ENCODE measurements at places on chromosomes 7 and 10.

DNA sequence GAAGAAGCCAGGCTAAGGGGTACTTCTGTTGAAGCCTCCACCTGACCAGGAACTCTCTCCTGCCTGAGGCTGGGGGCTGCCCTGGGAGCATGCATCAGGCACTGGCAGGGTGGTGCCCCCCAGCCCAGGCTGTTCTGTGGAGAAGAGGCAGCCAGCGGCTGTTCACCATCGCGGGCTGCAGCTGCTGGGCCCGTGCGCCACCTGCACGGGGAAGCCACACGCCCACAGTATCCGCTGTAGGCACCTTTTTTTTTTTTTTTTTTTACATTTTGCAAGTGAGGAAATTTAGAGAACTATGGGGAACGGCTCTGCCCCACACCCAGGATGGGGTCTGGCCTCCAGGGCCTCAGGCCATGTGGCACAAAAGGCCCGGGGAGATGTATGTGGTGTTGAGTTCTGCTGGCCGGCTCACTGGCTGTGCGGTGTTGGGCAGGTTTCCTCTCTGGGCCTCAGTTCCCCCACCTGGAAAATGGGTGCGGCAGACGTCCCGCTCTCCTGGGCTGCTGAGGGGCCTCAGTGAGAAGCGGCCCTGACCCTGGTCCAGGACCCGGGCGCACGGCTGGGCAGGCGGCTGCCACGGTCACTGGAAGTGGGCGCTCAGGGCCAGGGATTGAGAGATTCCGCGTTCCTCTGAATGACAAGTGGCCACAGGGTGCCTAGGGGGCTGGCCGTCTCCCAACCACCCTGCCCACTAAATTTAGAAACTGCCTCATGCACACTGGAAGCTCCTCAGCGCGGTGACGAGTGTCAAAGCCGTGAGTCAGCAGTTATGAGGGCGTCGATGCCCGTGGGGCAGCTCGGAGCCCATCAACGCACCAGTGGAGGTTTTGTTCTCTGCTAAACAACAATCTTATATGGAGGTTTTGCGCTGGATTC, 8.8 kb upstream of the INTS1 start:
- no peak for DNase-seq

DNA sequence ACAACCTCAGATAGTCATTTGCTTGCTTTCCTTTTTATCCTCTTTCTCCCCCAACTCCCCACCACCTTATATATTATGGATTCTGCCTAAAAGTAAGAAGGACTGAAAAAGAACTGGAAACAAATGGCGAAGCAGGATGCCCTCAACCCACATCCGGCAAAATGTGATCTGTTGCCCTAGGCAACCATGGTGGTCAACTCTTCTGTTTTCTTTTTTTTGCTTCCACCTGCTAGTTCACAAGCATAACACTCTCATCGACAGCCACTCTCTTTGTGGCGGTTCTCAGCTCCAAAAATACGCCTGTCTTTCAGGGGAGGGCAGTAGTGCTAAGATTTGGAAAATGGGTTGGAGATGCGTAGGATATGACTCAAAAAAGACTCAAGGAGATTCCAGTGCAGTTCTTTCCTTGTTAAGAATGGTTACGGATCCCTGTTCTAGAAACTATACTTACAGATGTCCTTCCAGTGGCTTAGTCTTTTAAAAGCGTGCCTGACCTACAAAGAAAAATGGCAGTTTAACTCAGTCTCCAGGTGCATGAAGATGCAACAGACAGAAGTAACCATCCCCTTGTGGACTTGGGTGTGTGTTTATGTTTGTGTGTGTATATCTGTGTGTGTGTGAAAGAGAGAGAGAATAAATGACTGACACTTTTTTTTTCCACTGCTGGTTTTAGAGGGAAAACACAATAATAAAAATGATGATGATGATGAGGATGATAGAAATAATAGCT, 10.7 kb downstream of the APBB1IP start:
- DNase-seq: no peak

DNA sequence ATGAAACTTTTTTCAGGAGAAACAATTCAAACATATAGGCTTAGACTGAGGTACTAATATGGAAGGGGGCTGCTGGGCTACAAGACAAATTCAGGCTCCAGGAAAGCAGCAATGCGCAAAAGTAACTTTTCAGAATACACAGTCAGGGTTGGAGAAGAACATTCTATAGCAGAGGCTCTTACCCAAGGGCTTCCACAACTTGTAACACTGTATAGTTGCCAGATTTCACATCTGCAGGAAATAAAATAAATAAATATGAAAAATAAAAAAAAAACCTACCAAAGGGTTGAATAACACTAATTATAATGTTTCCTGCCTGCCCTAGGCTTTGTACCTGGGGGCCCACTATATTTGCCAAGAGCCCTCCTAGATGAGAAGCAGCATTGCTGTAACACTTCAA, 14.3 kb downstream of the MMS19 start:
- DNase-seq: no peak

DNA sequence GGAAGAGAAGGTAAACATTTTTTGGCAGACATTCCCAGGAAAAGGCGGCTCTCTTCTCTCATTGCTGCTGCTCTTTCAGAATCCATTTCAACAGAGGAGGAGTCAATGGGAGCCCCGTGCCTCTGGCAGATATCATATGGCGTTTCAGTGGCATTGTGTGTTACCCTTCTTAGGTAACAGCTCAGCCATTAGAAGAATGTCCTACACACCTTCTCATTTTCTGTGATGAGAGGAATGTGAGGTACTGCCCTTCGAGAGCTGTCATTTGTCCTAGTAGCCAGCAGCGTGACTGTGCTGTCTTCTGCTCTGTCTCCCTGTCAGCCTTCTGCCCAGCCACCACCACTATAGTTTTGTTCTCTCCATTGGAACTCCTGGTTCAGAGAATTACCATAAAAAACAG, 102.4 kb downstream of the EGFR start:
- DNase-seq: no peak

DNA sequence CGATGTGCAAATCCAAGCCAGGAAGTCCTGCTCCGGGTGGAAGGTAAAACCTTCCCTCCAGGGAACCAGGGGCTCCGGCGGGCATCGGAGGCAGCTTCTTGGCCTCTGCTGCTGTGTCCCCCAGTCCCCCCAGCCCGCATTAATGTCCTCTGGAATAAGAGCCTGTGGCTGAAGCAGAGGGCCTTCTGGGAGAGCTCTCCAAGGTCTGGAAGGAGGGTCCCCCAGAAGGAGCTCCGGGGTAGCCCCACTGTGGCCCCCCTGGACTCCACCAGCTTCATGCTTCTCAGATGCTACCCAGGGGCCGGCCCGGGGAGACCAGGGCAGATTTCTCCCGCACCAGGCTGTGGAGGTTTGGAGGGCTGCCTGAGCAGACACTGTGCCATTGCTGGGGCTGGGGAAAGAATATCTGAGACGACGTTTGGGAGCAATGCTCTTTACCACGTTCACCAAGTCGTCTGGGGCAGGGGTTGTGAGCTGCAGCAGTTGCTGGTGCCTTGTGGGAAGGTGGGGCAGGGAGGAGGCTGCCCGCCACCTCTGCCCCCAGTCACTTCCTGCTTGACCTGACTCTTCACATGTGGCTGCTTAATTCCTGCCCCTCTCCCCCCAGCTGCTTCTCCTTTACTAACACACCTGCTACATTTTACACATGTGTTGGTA, 8.3 kb downstream of the ZNF853 start:
- DNase-seq: no peak

DNA sequence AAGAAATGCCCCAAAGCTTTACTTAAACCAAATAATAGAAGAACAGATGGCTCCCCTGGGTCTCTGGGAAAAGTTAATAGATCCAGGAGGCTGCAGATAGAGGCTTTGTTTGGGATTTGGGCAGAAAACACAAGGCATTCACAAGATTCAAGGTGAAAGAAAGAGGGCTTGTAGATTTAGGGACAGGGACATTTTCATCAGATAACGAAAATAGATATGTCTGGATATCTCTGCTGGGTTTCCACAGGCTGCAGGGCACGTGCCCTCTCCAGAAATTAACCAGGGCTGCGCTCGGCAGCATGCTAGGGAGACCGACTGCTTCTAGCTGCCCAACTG, 14.9 kb downstream of the CARD11 start:
- no peak for DNase-seq

DNA sequence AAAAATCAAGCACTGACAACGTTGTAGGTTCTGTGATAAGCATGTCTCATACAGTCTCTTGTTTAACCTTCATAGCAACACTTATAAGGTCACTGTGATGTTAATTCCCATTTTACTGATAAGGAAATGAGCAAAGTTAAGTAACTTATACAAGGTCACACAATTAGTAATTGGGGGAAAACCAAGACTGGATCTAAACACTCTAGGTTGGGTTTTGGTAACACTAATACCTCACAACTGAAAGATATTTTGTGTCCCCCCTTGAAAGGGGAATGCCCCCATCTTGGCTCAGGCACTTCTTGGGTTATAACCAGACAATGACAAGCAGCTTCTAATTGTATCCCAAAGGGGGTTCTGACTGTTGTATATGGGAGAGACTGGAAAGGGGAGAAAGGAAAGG, 36.0 kb upstream of the ABCB4 start:
- DNase-seq: no peak

GRCh38 chr10:120666308-120666707, 184.9 kb upstream of the WDR11 start:
- DNase-seq: no peak

DNA sequence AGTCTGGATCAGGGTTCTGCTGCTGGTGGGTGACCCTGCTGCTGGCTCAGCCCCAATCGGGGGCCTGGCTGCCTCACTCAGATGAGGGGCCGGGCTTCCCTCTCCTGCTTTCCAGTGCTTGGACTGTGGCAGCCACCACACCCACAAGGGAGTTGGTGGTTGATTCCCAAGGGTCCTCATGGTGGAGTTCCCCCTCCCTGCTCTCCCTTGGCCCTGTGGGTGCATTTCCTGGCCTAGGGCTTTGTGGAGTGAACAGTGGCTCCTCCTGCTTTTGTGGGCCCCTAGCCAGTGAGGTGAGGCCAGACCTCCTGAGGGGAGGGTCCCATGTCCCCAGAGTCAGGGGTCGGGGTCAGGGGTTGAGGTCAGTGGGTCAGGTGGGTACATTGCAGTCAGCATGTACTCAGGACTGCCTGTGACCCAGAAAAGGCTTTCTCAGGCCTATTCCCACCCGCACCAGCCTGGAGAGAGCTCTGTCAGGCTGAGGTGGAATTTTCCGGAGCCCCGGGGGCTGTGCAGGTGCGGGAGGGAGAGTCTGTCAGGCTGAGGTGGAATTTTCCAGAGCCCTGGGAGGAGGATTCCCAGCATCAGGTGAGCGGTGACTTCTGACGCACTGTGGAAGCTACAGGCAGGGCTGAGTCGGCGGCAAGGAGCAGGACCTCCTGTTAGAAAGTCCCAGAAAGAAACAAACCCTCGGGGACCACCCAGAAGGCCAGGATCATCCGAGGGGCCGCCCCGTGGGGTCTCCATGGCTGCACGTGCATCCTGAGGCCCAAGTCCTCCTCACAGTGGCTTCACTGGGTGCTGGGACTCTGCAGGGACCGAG, 94.4 kb upstream of the INSIG1 start:
- DNase-seq: no peak

DNA sequence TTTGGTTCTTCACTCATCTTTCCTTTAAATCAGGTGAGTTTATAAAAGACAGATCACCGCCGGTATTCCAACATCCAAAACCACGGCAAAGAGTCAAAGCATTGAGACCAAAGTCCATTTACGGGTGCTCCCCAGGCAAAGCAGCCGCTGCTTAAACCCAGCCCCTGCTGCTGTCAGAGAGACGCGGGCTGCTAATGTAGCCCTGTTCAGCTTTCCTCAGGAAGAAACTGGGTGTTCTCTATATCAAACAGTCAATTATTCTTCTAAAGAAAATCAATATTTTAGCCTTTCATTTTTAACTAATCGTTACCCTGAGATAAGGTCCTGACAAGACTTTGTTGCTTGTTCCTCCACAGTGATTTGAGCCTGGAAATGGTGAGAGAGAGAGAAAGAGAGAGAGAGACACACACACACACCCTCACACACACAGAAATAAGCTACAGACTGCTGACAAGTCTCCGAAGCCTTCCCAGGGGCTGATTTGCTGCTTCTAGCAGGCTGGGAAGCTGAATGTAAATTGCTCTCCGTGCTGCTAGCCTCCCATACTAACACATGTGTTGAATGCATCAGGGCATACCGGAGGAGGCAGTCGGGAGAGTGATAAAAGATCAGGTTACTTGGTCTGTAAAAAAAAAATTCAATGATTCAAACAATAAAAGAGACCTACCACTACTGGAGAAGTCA, 183.0 kb upstream of the ANK3 start:
- DNase-seq: peak; percentile 62

GRCh38 chr7:80552031-80552694, 40.3 kb upstream of the GNAT3 start:
- no peak for DNase-seq

- DNase-seq: no peak
Measured at GRCh38 chr10:52649511-52649910, 123.1 kb downstream of the MBL2 start.

GRCh38 chr10:84375011-84375410, 46.6 kb downstream of the CCSER2 start:
- DNase-seq: peak; percentile 59

DNA sequence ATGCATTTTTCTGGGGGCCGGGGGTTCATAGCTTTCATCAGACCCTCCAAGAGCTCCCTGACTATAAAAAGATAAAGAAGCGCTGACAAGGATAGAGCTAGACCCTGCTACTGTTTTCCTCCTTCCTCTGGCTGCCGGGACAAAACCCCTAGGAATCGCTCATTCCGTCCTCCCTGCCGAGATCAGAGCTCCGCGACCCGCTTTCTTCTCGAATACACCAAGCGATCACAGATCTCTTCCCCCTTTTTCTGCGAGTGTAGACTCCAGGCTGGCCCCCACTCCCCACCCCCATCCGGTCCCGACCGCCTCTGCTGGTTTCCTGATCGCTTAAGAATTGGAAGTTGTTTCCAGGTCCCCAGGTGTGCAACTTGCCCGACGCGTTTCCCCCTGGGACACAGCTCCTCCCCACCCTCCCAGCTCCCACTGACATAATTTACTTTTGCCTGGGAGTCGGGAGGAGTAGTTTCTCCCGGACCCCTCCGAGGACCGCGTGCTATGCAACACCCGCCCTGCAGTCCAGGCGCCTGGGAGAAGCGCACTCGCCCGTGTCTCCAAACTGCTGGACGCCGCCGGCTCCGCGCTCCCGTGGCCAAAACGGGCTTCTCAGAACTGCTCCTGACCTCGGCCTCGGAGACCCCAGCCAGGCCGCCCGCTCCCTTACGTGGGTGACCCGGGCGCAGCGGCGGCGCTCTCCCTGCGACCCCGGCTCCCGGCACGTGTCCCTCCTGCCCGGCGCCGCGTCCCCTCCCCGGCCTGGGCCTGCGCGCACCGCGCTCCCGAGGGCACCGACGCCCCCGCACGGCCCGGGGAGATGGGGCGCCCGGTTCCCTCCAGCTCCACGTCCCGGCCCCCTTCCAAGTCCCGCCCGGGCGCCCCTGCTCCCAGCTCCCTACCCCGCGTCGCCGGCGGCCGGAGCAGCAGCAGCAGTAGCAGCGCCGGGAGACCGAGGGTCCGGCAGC, 552 bp downstream of the IL15RA start:
- peak; percentile 21 for DNase-seq

DNA sequence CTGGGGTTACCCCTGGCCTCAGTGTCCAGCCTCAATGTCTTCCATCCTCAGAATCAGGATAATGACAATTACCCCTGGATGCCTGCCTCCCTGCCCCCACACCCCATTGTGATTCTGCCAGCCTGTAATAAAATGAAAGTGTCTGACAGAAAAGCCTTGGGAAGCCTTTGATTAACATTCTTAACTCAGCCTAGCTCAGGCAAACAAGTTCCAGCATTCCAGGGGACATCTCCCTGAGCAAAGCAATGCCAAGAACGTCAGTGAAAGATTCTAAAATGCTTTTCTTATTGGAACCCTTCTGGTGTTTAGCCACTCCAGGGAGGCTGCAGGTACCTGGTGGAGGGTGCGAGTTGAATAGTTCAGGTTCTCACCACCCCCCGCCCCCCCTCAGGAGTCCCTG, 18.7 kb downstream of the AFAP1L2 start:
- DNase-seq: no peak
